A673 (cell line): ENCODE measurements at places on chromosomes 6 and 20.

DNA sequence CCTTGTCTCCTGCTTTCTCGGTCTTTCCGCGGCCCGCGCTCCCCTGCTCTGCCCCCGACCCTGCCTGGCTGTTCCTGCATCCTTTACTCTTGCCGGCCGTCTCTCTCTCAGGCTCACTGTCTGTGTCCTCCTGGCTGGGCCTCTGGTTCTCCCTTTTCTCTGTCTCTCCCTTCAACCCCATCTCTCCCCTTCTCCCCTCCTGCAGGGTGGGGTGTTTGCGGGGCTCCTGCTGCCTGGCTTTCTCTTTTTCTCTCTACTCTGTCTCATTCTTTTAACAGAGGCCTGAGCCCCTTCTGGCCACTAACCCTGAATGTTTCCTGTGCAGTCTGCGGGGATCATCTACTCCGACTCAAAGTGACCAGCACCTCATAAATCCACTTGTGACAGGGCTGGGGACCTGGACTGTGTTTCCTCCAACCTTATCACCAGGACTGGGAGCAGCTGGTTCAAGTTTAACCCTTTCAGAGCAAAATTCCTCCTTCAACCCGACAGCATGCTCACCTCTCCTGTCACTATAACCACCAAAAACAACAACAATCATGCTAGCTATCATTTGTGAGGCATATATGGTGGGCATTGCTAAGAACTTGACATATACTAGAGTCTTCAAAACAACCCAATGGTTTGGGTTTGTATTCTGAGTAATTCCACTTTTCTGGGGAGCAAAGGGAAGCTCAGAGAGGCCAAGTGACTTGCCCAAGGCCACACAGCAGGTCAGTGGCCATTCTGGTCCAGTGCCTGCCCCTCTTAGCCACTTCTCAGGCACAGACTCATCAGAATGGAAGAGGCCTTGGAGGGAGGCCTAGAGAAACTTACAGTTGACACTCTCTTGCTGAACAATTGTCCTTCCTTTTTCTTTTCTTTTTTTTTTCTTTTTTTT, 811 bp upstream of the RSPO4 start:
- H3K27ac ChIP-seq: no peak overlapping the region
- H3K4me3 ChIP-seq: no peak overlapping the region
- H3K36me3 ChIP-seq: no peaks in the 10 kb centered on the region
- DNase-seq: no peak

GRCh38 chr20:33437141-33437911, 6.2 kb downstream of the SNTA1 start:
- DNase-seq: peak; percentile 77
- no peaks in the 10 kb centered on the region for H3K36me3 ChIP-seq
- no peak overlapping the region for H3K4me3 ChIP-seq
- H3K27ac ChIP-seq: no peak overlapping the region
- H3K27me3 ChIP-seq: no peaks in the 10 kb centered on the region

DNA sequence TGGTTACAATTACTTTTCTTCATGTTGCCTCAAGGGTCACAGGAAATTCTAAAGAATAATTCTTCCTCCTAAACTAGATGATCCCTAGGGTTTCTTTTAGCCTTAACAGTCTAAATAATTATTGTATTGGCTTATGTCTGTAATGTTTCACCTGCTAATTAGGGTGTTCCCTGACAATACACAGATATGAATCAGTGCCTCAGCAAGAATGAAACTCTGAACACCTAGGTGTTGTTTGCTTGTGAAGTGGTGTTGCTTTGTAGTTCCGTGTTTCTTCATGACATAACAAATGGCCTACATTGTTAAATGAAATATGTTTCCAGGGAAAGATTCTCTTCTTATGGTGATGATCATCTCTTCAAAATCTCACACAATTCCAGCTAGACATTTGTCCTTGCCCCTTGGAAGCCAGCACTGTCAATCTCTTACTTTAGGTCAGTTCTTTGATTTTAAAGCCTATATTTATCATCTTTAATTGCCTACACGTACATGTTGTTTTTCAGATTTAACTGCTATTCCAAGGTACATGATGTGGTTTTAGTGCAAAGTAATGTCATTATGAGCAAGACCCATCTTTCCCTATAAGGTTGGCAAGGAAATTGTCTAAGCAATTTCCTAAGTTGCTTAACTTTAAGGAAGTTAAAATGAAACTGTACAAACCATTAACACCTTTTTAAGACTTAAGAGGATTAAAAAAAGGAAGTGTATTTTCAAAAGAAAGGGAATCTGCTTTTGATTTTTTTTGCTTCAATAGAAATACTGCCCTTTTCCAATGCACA, 111.9 kb downstream of the TBC1D7 start:
- peaks cover 8% of the 10 kb centered on the region for H3K4me1 ChIP-seq
- no peak for DNase-seq
- H3K4me3 ChIP-seq: no peak overlapping the region
- no peaks in the 10 kb centered on the region for H3K27me3 ChIP-seq

- H3K27ac ChIP-seq: no peak overlapping the region
- H3K27me3 ChIP-seq: no peaks in the 10 kb centered on the region
- DNase-seq: peak; percentile 9
Measured at GRCh38 chr20:56358070-56358469, 704 bp upstream of the FAM210B start.

DNA sequence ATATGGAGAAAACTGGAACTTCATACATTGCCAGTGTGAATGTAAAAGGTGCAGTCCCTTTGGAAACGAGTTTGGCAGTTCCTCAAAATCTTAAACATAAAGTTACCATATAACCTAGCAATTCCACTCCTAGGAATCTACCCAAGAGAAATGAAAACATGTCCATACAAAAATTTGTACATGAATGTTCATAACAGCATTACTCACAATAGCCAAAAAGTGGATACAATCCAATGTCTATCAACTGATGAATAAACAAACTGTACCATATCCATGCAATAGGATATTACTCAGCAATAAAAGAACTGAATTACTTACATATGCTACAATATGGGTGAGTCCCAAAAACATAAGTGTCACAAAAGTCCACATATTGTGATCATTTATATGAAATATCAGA, 48.7 kb upstream of the ERVFRD-1 start:
- H3K36me3 ChIP-seq: no peaks in the 10 kb centered on the region
- no peaks in the 10 kb centered on the region for H3K27me3 ChIP-seq
- DNase-seq: no peak

GRCh38 chr20:41218466-41218865, 81.1 kb downstream of the PLCG1 start:
- H3K36me3 ChIP-seq: no peaks in the 10 kb centered on the region
- H3K27me3 ChIP-seq: no peaks in the 10 kb centered on the region
- no peak for DNase-seq
- no peak overlapping the region for H3K4me3 ChIP-seq
- peaks cover 10% of the 10 kb centered on the region for H3K4me1 ChIP-seq

- peaks cover 21% of the 10 kb centered on the region for H3K27me3 ChIP-seq
- DNase-seq: no peak
- H3K36me3 ChIP-seq: no peaks in the 10 kb centered on the region
Measured at GRCh38 chr6:160428818-160429619, 80.8 kb downstream of the SLC22A3 start.

DNA sequence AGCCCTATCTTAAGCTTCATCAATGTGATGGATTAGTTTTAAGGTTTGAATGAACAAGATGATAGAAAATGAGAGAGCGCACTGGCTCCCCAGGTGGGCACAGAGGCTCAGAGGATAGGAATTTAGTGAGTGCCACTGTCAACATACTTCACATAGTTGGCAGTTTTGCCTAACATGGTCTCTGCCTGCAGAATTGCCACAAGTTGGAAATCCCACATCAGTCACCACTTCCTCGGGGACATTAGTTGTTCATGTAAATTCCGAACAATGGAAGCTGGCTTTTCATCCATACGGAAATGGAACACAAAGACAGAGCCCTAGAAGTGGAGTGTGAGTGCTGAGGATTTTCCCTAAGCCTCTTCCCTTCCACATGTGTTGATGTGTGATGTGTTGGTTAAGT, 123.9 kb upstream of the PHACTR1 start:
- no peaks in the 10 kb centered on the region for H3K36me3 ChIP-seq
- no peaks in the 10 kb centered on the region for H3K27me3 ChIP-seq
- no peak overlapping the region for H3K27ac ChIP-seq
- DNase-seq: peak; percentile 49

- no peak overlapping the region for H3K27ac ChIP-seq
- peaks cover 7% of the 10 kb centered on the region for H3K4me1 ChIP-seq
- no peaks in the 10 kb centered on the region for H3K27me3 ChIP-seq
Measured at GRCh38 chr6:146856296-146856695, 257.5 kb downstream of the ADGB start.

- no peak overlapping the region for H3K4me3 ChIP-seq
- no peak overlapping the region for H3K27ac ChIP-seq
- no peaks in the 10 kb centered on the region for H3K27me3 ChIP-seq
Measured at GRCh38 chr20:58553166-58553696, 38.0 kb upstream of the APCDD1L start.

- H3K4me3 ChIP-seq: no peak overlapping the region
- no peak for DNase-seq
- H3K27me3 ChIP-seq: peaks cover 5% of the 10 kb centered on the region
Measured at GRCh38 chr20:48492715-48493070, 335.1 kb downstream of the PREX1 start.

DNA sequence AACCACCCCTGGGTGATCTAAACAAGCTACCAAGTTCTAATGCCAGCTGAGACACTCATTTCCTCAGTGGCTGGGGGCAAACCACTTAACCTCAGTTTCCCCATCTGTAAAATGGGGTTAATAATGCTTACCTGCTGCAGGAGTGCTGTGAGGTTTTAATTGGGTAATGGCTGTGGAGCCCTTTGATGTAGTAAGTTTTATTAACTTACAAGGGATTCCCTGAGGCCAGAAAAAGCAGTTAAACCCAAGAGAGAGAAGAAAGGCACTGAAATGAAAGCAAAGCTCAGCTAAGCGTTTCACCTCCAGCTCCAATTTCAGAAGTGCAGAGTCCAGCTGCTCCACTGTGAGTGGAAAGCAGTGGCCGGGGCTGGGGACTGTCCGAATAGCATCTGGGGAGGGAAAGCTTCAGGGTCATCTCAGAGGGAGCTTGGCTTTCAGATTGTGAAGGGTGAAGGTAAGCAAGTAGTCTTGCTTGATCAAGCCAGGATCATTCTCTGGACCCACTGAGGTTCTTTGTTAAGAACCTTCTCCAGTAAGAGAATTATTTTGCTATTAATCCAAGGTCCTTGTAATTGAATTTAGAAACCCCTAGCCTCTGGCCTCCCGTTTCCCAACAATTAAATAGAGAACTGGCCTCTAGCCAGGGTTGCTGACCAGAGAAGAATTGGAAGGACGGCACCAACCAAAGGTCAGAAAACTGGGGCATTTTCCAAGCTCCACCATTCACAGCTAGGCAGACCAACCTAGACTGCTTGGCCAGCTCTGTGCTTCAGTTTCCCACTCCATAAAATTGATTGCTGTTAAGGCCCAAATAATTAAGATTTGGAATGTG, 20.9 kb upstream of the TCP11 start:
- H3K27me3 ChIP-seq: no peaks in the 10 kb centered on the region
- no peaks in the 10 kb centered on the region for H3K36me3 ChIP-seq
- peaks cover 4% of the 10 kb centered on the region for H3K4me1 ChIP-seq
- DNase-seq: no peak
- no peak overlapping the region for H3K27ac ChIP-seq

- H3K36me3 ChIP-seq: no peaks in the 10 kb centered on the region
- no peaks in the 10 kb centered on the region for H3K4me1 ChIP-seq
- no peak overlapping the region for H3K27ac ChIP-seq
- H3K27me3 ChIP-seq: no peaks in the 10 kb centered on the region
- peak; percentile 29 for DNase-seq
- H3K4me3 ChIP-seq: no peak overlapping the region
Measured at GRCh38 chr20:46939031-46939965, 44.7 kb downstream of the EYA2 start.

DNA sequence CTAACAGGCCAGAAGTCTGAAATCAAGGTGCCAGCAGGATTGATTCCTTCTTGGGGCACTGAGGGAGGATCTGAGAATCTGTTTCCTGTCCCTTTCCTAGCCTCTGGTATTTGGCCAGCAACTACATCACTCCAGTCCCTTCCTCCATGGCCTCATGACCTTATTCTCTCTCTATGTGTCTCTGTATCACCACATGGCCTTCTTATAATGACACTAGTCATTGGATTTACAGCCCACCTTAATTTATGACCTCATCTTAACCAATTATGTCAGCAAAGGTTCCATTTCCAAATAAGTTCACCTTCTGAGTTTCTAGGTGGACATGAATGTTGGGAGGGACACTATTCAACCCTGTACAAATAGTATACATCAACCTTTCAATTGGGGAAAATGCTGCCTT, 29.3 kb downstream of the SCML4 start:
- DNase-seq: no peak
- H3K36me3 ChIP-seq: no peaks in the 10 kb centered on the region
- H3K4me3 ChIP-seq: no peak overlapping the region
- H3K27ac ChIP-seq: no peak overlapping the region

DNA sequence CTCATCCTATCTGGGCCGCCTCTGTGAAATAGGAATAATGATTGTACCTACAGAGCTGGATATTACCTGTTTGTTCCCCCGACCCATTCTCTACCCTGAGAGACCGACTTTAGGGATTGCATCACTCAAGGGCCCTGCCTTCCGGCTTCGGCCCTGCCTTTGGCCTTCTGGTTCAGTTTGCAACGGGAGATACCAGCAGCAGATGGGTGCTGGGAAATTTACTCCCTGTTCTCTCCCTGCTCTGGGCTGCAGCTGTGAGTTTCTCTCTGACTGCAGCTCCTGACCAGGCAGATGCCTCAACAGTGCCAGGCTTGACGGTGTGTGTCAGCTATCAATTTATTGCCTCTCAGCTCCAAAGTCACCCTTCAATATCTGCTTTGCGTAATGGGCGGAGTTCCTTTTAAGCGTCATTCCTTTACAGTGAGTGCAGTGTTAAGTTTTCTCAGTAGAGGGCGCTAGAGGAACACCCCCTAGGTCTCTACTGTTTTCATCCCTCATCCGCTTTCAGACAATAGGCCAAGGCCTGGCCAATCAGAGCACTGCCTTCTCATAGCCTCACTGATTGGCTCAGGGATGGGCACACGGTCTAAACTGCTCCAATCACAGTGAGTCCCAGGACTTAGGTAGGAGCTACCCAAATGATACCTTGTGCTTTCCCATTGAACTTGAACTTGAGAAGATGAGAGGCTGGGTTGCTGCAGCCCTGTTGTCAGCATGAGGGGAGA, 30.0 kb downstream of the KCNG1 start:
- peak; percentile 96 for DNase-seq
- H3K27ac ChIP-seq: no peak overlapping the region
- no peak overlapping the region for H3K4me3 ChIP-seq
- H3K27me3 ChIP-seq: no peaks in the 10 kb centered on the region
- no peaks in the 10 kb centered on the region for H3K4me1 ChIP-seq
- H3K36me3 ChIP-seq: no peaks in the 10 kb centered on the region

DNA sequence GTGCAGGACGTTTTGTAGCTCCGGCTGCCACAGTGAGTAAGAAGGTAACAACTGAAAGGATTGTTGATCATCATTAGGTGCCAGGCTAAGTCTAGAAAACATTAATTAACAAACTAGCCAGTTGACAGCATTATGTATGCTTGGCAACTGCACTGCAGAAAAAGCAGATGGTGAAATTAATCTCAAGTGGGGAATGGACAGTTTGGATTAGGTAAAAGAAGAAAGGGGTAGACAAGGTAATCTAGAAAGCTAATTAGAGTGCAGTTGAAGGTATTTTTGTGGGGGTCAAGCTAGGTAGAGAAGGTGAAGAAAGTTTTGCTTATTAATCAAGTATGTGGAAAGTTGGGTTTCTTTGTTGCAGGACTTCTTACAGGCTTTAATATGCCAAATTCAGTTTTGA, 69.7 kb upstream of the HINT3 start:
- H3K27ac ChIP-seq: no peak overlapping the region
- no peaks in the 10 kb centered on the region for H3K4me1 ChIP-seq

GRCh38 chr6:163136681-163137397, 277.7 kb upstream of the QKI start:
- H3K4me1 ChIP-seq: peaks cover 11% of the 10 kb centered on the region
- DNase-seq: peak; percentile 17
- no peak overlapping the region for H3K4me3 ChIP-seq
- H3K27ac ChIP-seq: no peak overlapping the region
